ENCODE measurements at places on chromosomes 5 and 9. TPM values are rescaled to one million over a fixed set of nuclear protein-coding genes. Genes with fewer than 3 reads are reported as not detected.

The PCDHGB7 gene
- 11.2 TPM for total RNA-seq

The PCDHB12 gene
- total RNA-seq = under 0.01 TPM

The PAIP2 gene
- total RNA-seq = 35.1 TPM

The FST gene
- total RNA-seq = 52.5 TPM

Measured in fibroblast of villous mesenchyme (primary cell).